ENCODE measurements at places on chromosomes 4 and X. TPM values are rescaled to one million over a fixed set of nuclear protein-coding genes. Genes with fewer than 3 reads are reported as not detected.

The PHF8 gene
- 0.77 TPM for polyA plus RNA-seq

The RTL3 gene
- polyA plus RNA-seq, result not detected

The NDST3 gene
- 0.59 TPM for polyA plus RNA-seq

The PAK3 gene
- polyA plus RNA-seq, result 23.9 TPM

The FAM156B gene
- polyA plus RNA-seq, result not detected

The ZAR1 gene
- not detected for polyA plus RNA-seq

The ARX gene
- 0.66 TPM for polyA plus RNA-seq

The CT45A5 gene
- polyA plus RNA-seq, result 0.94 TPM

The ODAPH gene
- 0.94 TPM for polyA plus RNA-seq

The SCML2 gene
- polyA plus RNA-seq, result 2.6 TPM

The CD38 gene
- not detected for polyA plus RNA-seq

The SUPT20HL1 gene
- not detected for polyA plus RNA-seq

The RPA4 gene
- not detected for polyA plus RNA-seq

The GRID2 gene
- 452 TPM for polyA plus RNA-seq

The PCDH19 gene
- polyA plus RNA-seq, result 8.8 TPM

The IGSF1 gene
- not detected for polyA plus RNA-seq

The STEEP1 gene
- polyA plus RNA-seq, result 17.7 TPM

The GPC4 gene
- polyA plus RNA-seq, result 0.48 TPM

The MTTP gene
- polyA plus RNA-seq, result 5.7 TPM

The GPM6B gene
- polyA plus RNA-seq, result 218 TPM

The PRKX gene
- 3.8 TPM for polyA plus RNA-seq

The PDGFC gene
- polyA plus RNA-seq, result 3.6 TPM

The NXF3 gene
- not detected for polyA plus RNA-seq

The CDS1 gene
- 222 TPM for polyA plus RNA-seq

The RNF150 gene
- 21.0 TPM for polyA plus RNA-seq

The RHOXF1 gene
- 1.8 TPM for polyA plus RNA-seq

The XK gene
- polyA plus RNA-seq, result 8.1 TPM

The ARHGAP10 gene
- 2.2 TPM for polyA plus RNA-seq

The CENPVL1 gene
- polyA plus RNA-seq, result 0.92 TPM

The PHOX2B gene
- polyA plus RNA-seq, result not detected

The GABRE gene
- polyA plus RNA-seq, result not detected

The ADH6 gene
- not detected for polyA plus RNA-seq

The GAGE12H gene
- not detected for polyA plus RNA-seq

The GIMD1 gene
- polyA plus RNA-seq, result not detected

The LIN54 gene
- 10.9 TPM for polyA plus RNA-seq

The SSX4 gene
- polyA plus RNA-seq, result not detected

The HS6ST2 gene
- 53.7 TPM for polyA plus RNA-seq

The CISD2 gene
- 146 TPM for polyA plus RNA-seq

The POU3F4 gene
- 0.24 TPM for polyA plus RNA-seq

The TCEAL3 gene
- polyA plus RNA-seq, result 31.2 TPM

The CT47B1 gene
- not detected for polyA plus RNA-seq

The GRPR gene
- not detected for polyA plus RNA-seq

The SYTL5 gene
- polyA plus RNA-seq, result not detected

The TRAPPC11 gene
- 26.8 TPM for polyA plus RNA-seq

The TSPAN5 gene
- polyA plus RNA-seq, result 66.0 TPM

The OTC gene
- not detected for polyA plus RNA-seq

The GPR34 gene
- 2.6 TPM for polyA plus RNA-seq

The PITX2 gene
- not detected for polyA plus RNA-seq

The AFM gene
- not detected for polyA plus RNA-seq

The MAMLD1 gene
- 2.1 TPM for polyA plus RNA-seq

The ADH1A gene
- not detected for polyA plus RNA-seq

The NPY2R gene
- polyA plus RNA-seq, result 0.63 TPM

The SLIT2 gene
- 7.4 TPM for polyA plus RNA-seq

The PCDH7 gene
- polyA plus RNA-seq, result 0.60 TPM

The FAM199X gene
- 27.3 TPM for polyA plus RNA-seq

The KCNE5 gene
- 0.50 TPM for polyA plus RNA-seq

The UGT8 gene
- 15.4 TPM for polyA plus RNA-seq

The FRMD7 gene
- not detected for polyA plus RNA-seq

The SPANXA1 gene
- polyA plus RNA-seq, result not detected

All from Purkinje cell (primary cell).